ENCODE measurements at places on chromosomes 13 and 19. TPM values are rescaled to one million over a fixed set of nuclear protein-coding genes. Genes with fewer than 3 reads are reported as not detected.

DNA sequence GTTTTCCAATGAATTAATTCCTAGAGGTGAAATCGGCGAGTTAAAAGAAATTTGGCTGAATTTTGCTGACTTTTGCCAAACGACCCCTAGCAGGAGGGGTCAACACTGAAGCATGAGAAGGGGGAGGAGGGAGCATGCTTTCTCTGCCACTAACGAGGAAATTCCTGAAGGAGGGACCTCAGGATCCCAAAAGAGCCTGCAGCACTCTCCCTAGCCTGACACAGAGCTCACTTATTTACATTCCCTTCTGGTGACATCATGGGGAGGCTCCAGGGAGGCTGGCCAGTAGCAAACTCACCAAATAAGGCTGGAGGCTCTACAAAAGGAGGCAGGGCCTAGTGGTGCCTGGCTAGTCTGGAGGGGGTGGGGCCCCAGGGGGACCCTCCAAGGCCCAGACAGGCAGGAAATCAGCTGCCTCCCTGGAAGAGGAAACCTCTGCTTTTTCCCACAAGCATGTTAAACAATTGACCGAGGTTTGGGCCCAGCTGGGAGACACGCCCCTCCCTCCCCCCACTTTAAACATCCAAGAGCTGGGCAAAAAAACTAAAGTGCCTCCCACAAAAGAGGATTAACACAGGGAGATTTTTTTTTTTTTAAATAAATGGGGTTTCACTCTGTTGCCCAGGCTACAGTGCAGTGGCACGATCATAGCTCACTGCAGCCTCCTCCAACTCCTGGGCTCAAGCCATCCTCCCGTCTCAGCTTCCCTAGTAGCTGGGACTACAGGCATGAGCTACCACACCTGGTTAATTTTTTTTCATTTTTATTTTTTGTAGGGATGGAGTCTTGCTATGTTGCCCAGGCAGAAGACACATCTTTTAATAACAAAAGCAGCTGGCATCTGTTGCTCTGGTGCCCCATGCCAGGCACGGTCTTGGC lies 2.1 kb downstream of the DAPK3 start:
- peak; percentile 89 for DNase-seq

IZUMO4 gene
- 5.9 TPM for total RNA-seq

DNA sequence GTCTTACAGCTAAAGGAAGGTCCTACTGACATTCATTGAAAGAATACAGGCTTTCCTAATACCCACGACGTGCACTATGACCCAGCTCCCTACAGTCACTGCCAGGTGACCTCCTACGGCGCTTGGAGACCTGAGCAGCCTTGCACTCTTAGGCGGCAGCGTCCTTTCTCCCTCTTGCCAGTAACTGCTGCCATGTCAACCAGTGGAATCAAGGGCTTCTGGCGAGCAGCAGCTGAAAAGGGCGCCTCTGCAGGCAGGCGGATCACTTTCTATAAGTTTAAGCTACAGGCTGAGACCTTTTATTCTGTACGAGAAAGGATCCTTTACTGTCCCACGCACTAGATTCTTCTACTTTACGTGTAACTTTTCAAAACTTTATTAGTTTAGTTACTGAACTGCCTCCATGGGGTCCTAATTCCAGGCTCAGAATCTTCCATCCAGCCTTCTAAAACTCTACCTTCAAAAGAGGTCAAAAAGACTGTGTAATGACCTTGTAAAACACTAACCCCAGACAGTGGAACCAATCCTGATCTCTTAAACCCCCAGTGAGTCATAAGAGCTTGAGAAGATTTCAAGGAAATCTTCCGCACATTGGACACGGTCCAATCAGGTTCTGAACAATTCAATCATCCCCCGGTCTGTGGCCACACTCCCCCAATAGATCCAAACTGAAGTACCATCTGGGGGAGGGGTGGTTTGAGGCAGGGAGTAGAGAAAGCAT lies 1.9 kb downstream of the KCTD12 start:
- no peak for DNase-seq

SLC46A3 gene
- 12.6 TPM for total RNA-seq

- DNase-seq: no peak
Observed at GRCh38 chr19:7748756-7749155, 1.4 kb upstream of the CD209 start.

PPP1R12C gene
- 183 TPM for total RNA-seq

RCBTB2 gene
- total RNA-seq: 11.5 TPM

GAPDHS gene
- total RNA-seq: not detected

DNA sequence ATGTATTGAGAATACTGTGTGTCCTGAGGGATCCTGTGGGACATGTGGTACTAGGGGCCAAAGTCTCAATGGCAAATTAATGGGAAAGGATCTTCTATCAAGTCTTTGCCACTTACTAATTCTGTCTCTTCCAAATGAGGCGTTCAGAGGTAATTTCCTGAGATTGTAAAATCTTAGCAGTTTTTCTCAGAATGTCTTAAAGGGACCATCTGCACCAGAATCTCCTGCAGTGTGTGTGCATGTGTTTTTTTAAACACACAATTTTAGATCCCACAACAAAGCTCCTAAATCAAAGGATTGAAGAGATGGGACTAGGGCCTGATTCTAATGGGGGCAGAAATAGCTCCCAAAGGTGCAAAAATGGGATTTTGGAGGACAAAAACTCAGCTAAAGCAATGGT lies 78.2 kb downstream of the MYO16 start:
- no peak for DNase-seq

- no peak for DNase-seq
Observed at GRCh38 chr19:35006342-35006998, 6.3 kb downstream of the GRAMD1A start.

MEF2B gene
- total RNA-seq: 4.4 TPM

GRCh38 chr19:3723883-3724282 lies 15.7 kb downstream of the TJP3 start:
- no peak for DNase-seq

DNA sequence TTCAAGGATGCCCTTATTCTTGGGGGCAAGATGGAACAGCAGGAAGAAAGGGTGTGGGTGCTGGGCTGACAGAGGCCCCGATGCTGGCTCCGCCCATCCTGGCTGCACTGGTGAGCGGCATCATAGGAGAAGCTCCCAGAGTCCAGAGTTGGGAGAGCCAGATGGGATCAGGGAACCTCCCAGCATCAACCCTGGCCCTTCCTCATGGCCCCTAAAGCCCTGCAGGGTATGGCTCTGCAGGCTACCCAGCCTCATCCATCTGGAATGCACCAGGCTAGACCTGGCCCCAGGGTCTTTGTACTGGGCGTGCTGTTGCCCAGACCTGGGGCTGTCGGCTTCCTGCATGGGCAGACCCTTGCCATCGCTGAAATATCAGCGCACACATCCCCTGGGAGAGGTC lies 7.9 kb upstream of the ELL start:
- no peak for DNase-seq

- no peak for DNase-seq
Observed at GRCh38 chr13:32045982-32046785, 14.6 kb downstream of the FRY start.

- DNase-seq: no peak
Observed at GRCh38 chr19:15394426-15394825, 14.8 kb upstream of the AKAP8 start.

LENG9 gene
- total RNA-seq: 10.2 TPM

DNA sequence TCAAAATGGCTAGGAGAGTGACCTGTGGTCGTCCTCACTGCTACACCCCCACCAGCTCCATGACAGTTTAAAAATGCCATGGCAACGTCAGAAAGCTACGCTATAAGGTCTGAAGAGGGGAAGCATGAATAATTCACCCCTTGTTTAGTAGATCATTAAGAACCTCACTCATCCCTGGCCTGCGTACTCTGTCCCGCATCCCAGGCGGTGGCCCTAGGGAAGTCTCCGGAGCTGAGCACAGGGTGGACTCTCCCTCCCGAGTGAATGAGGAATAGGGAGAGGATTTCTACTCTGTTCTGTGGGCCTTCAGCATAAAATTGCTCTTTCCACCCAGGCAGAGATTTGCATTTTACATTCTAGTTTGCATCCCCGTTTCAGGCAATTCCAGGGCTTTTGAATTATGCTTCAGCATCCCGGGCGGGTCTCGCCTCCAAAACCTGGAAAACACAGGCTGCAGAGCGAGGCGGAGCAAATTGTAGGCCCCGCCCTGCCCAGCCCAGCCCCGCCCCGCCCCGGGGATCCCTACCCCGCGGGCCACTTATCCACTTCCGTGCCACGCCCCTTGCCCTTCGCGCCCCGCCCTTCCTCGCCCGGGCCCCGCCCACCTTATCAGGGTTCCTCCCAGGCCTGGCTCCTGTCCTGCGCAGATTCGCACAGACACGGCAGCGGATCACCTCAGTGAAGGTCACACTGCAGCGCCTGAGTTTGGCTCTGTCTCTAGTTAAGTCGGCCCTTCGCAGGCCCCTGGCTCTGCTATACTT lies 7.5 kb upstream of the ZNF525 start:
- no peak for DNase-seq

DNA sequence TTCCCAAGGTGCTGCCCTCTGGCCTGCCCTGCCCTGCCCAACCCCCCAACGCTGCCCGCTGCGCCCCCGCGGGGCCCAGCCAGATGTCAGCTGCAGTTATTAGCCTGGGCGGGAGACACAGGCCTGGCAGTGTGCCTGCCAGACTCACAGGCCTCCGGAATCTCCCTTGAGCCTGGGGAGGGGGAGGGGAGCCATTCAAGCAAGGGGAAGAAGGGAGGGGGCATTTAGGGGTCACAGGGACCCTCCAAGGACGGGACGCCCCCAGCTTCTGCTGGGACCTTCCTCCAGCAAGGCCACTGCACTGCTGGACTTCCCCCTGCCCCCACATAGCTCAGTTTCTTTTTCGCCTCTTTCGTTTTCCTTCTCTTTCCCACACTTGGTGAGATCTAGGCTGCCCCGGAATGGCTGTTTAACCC lies 2.6 kb upstream of the JUNB start:
- DNase-seq: peak; percentile 80

RPL28 gene
- 2,509 TPM for total RNA-seq

MARK4 gene
- 32.0 TPM for total RNA-seq

- DNase-seq: no peak
Observed at GRCh38 chr13:43041369-43041921, 18.1 kb downstream of the DNAJC15 start.

DNA sequence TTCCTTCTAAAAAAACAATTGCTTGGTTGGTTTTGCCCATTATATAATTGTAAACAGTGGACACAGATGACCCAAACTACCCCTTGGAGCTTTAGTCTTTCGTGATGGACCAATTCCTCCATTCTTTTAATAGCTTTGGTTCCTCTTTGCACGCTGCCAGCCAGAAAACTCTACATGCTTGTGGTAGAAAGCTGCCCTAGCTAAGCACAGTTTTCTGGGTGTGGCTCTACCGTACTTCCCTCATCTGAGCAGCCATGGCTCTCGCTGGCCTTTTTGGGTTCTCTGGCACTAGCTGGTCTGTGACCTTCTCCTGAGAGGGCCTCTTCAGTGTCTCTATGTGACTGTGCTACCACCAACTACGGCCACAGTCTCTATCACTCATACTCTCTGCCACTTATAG lies 29.9 kb upstream of the CEBPA start:
- DNase-seq: no peak

DNA sequence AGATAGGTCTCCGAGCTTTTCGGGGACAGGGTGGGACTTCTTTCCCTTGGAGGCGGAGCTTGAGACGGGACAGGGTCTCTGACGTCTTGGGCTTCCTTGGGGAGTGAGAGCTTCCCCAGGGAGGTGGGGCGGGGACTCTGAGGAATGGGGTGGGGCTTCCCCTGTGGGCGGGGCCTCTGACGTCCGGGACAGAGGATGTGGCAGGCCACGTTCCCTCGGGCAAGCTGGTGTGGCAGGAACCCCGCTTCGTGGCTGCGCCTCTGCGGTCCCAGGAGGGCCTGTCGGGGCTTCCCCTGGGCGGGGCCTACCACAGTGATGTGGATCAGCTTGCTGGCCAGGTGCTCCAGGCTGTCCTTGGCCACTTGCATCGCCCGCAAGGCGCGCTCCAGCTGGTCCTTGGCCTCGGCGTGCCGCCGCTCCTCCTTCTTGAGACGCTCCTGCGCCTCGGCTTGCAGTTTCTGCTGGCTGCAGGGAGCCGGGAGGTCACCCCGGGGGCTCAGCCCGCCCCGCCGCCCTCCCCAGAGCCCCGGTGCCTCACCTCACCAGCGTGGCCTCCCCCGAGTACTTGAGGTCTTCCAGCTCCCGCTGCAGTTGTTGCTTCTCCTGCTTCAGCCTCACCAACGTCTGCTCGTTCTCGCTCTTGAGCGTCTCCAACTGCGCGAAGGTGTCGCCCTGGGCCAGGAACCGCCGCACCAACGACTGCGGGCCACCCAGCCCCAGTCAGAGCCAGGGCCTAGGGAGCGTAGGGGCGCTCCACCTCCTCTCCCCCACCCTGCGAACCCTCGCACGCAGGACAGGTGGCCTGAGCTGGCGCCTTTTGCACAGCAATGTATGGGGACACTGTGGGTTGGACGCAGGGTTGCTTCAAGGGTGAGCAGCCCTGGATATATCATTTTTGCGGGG lies 3.3 kb upstream of the RGL3 start:
- DNase-seq: peak; percentile 87

GRCh38 chr19:36113894-36114720 lies 568 bp downstream of the POLR2I start:
- peak; percentile 66 for DNase-seq

FCAR gene
- 0.39 TPM for total RNA-seq

DNA sequence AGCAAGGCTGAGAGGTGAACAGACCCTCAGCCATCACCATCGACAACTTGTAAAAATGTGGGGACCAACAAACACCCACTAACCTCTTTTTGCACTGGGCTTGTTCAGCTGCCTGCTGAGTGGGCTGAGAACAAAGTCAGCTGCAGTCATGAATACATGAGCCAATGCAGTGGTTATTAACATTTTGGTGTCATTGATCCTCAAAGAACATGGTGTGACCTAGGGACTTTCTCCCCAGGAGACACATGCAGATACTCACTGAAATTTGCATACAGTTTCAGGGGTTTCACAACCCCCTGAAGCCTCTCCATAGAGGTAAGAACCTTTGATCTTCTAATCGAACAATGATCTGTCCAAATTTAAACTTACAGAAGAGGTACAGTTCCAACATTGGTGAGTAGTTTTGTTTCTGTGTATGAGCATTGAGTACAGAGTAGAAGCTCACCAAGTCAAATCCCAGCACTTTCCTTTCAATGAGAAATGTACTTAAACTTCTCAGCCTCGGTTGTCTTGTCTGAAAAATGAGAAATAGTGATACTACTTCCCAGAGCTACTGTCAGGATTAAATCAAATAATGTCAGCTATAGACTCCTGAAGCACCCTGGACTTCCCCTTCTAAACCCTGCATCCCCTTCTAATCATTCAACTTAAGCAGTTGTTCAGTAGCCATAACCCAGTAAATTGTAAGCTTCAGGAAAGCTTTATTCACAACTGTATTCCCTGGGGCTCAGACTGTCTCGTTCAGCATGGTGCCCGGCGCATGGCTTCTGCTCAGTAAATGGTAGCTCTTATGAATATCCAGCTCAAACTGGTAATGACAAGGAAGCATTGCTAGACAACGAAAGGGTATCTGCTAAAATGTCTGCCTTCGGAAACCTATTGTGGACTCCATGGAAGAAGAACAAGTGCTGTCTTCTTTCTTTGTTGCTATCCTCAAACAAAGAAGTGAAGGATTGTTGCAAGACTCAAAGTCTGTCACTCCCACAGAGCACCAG lies 148.7 kb downstream of the FOXO1 start:
- no peak for DNase-seq

DNA sequence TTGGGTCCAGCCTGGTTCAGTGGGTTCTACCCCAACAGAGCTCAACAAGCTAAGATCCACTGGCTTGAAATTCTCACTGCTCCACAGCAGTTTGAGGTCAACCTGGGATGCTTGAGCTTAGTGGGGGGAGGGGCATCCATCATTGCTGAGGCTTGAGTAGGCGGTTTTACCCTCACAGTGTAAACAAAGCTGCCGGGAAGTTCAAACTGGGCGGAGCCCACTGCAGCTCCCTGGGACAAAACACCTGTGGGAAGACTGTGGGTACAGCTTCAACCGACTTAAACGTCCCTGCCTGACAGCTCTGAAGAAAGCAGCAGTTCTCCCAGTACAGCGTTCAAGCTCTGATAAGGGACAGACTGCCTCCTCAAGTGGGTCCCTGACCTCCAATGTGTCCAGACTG lies 1161.9 kb downstream of the UQCRFS1 start:
- DNase-seq: no peak

Data from ureter (tissue), 1 donor.